ENCODE measurements at places on chromosomes 3 and 15. TPM values are rescaled to one million over a fixed set of nuclear protein-coding genes. Genes with fewer than 3 reads are reported as not detected.

- ATAC-seq: no peak
Observed at GRCh38 chr3:151604891-151605290, 128.8 kb upstream of the AADACL2 start.

DNA sequence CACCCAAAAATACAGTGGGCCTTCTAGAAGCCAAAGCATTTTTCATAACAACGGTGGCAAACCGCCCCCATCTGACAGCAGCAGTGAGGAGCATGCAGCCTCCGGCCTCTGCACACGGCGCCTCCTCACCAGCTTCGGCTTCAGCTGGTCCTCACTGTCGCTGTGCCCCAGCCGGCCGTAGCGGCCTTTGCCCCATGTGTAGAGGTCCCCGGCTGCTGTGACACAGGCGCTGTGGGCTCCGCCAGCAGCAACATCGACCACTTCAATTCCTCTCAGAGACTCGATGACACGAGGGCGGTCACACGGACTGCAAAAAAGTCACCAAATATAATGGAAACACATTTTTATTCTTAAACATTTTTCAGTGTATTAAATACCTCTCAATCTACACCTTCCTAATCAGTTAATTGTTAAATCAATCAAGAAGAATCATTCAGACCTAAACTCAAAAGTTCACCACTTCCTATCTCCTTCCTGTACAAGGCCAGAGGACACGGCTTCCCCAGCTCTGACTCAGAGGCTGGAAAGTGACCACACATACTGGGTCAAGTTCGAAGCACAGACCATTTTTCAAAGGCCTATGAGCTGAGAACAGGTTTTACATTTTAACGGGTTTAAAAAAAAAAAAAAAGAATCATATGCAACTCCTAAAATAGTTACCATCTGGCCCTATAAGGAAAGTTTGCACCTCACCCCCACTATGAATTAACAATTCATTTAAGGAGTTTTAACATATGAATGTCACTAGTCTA is 33.6 kb upstream of the OCA2 start:
- no peak for ATAC-seq

GRCh38 chr15:41927536-41927935 is 33.7 kb upstream of the SPTBN5 start:
- no peak for ATAC-seq

DNA sequence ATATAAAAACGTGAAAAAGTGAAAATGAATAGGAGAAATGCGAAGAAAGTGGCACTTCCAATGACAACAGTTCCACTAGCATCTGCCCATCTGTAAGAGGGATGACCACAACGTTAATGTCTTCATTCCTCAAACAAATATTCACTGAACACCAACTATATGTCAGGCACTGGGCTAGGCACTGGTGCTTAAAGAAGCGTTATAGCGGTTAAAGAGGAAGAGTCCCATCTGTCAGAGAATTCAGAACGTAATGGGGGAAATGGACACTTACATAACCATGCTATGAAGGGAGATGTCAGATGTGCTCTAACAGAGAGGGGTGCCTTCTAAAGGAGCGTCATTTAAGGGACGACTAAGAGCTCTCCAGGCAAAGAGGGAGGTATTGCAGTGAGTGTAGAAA is 8.2 kb downstream of the RUBCN start:
- no peak for ATAC-seq

DNA sequence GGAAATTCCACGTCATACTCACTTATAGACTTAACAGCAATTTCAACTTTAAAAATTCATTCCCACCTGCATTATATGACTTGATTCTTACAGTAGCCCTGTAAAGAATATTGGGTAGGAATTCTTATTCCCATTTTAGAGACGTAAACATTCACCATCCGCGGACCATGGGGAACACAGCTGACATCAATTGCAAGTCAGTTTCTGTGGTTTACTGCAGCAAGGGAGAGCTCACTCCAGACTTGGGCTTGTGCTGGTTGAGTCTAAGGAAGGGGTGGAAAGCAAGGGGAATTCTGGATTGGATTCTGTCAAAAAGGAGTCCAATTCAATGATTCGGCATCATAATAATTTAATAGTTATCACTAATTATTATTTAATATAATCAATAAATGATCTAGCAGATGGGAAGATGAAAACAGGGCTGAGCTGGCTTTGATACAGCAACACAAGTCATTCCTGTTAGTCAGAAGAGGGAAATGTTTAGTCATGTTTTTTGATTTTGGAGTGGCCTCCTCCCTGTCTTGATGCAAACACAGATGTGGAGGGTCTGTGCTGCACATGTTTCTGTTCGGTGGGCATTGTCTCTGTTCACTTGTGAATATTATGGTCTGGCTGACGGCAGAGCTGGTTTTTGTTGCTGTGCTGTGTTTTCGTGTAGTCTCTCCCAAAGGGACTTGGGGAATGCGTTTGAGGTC is 9.7 kb downstream of the LIPC start:
- peak; percentile 40 for ATAC-seq

SUCNR1 gene
- total RNA-seq: not detected

DNA sequence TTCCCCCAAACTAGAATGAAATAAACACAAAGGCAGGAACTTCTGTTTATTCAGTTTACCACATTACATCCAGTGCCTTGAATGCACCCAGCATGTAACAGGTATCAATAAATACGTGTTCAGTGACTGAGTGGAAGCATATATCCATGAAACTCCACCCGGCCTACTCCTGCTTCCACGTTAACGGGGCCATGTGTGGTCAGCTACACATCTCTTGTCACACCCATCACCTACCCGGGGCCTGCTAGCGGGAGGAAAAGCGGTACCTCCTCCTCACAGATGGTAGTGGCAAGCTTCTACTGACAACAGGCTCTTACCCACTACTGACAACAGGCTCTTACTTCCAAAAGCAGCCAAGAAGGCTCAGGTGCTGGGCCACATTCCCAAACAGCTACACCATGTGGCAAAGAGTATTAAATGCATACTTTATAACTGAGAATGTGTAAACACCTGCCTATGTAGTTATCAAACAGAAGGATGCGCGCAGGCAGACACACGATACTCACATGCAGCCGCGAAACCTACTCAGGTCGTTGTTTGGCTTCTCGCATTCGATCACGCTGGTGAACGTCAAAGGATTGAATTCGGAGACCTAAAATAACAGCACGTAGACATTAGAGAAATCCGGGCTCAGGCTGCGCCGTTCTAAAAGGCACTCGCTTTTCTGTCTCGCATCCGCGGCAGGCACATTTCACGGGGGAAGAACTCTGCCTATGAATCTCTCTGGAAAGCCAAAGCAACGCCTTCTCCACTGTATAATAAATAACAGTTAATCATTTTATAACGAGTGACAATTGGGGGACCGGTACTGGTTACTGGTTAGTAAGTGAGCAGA is 127.4 kb downstream of the ATP10A start:
- no peak for ATAC-seq

GRCh38 chr15:48833526-48834239 is 22.8 kb upstream of the CEP152 start:
- ATAC-seq: no peak

CASR gene
- 0.82 TPM for total RNA-seq

PRSS50 gene
- 0.11 TPM for total RNA-seq

GRCh38 chr3:58568572-58569286 is 8.5 kb downstream of the FAM107A start:
- peak; percentile 72 for ATAC-seq

C2CD4B gene
- total RNA-seq: 0.76 TPM

- no peak for ATAC-seq
Observed at GRCh38 chr3:153785901-153786300, 335.3 kb upstream of the ARHGEF26 start.

RBPMS2 gene
- total RNA-seq: not detected

DNA sequence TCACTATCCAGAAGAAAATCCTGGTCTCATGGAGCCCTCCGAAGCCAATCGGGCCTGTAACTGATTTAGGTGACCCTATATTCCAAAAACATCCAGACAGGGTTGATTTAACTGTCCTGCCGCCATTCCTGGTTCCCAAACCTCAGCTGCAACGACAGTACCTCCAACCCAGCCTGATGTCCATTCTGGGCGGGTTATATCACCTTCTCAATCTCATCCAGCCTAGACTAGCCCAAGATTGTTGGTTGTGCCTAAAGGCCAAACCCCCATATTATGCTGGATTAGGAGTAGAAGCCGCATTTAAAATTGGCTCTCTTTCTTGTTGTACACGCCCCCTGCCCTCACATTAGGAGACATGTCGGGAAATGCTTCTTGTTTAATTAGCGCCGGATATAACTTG is 36.7 kb downstream of the ZBTB11 start:
- ATAC-seq: no peak

DNA sequence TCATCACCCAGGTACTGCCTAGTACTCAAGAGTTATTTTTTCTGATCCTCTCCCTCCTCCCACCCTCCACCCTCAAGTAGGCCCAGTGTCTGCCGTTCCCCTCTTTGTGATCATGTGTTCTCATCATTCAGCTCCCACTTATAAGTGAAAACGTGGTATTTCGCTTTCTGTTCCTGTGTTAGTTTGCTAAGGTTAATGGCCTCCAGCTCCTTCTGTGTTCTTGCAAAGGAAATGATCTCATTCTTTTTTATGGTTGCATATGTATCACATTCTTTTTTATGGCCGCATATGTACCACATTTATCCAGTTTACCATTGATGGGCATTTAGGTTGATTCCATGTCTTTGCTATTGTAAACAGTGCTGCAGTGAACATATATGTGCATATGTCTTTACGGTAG is 8.2 kb upstream of the GANC start:
- ATAC-seq: no peak

- no peak for ATAC-seq
Observed at GRCh38 chr3:144524531-144524930, 552.9 kb downstream of the DIPK2A start.

TMCO5A gene
- not detected for total RNA-seq

ZDHHC19 gene
- not detected for total RNA-seq

GRCh38 chr15:58475573-58476524 is 44.1 kb downstream of the LIPC start:
- no peak for ATAC-seq

- no peak for ATAC-seq
Observed at GRCh38 chr15:70833861-70834765, 19.8 kb downstream of the LARP6 start.

DNA sequence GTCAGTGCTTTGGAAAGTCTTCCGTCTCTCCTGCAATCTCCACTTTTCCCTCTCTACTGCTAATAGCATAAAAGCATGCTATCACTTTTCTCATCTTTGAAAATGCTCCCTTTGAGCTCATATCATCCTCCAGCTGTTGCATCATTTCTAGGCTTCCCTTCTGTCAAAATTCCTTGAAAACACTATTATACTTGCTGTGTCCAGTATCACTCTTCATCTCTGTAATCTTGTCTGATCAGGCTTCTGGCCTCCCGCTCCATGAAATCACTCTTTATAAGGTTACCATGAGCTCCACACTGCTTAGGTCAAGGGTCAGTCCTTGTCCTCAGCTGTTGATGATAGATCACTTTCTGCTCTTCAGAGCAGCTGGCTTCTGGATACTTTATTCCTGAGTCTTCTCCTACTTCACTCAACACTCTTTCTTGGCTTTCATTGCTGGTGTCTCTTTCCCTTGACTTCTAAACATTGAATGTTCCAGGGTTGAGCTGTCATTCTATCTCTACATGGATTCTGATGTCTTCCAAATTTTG is 50.9 kb upstream of the SPTSSB start:
- ATAC-seq: no peak

- ATAC-seq: no peak
Observed at GRCh38 chr3:76576201-76576600, 463.7 kb upstream of the ROBO2 start.

GRCh38 chr3:43970351-43970750 is 271.3 kb upstream of the TOPAZ1 start:
- no peak for ATAC-seq

CDHR4 gene
- total RNA-seq: 0.40 TPM

TEX9 gene
- total RNA-seq: 1.0 TPM

ALS2CL gene
- 5.2 TPM for total RNA-seq

DNA sequence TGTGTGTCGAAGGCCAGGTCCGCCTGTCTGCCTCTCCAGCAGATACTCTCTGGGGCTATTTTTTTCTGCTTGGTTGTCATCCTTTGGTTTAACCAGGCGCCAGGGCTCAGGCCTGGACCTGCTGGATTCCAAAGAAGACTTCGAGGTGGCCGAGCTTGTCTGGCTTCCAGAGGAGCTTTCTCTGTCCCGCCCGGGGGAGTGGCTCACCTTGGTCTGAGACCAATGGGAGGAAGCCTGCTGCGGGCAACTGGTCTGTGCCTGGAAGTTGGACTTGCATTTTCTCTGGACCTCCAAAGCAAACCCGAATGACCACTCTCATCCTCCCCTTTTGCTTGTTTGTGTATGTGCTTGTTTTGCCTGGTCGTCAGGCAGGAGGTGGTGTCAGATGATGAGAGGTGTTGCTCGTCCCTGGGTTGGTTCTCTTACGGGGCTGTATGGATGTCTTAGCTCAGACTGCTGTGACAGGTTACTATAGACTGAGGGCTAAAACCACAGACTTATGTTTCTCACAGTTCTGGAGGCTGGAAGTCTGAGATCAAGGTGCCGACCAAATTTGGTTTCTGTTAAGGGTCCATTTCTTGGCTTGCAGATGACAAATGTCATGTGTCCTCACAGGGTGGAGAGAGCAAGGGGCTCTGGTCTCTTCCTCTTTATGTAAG is 19.3 kb downstream of the IGF1R start:
- ATAC-seq: no peak

DNA sequence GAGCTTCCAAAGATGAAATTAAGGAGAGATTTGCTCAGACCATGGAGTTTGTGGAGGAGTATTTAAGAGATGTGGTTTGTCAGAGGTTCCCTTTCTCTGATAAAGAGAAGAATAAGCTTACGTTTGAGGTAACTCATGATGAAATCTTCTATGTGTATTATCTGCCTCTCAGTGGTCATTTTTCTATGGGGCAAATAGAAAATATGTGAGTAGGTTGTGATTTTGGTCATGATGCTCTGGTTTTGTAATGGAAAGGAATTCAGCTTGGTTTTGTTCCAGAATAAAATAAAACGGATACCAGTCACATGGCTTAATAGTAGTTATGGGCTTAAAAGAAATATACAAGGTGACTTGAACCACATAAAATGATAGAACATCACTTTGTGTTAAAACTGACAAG is 181.1 kb downstream of the ITPR1 start:
- ATAC-seq: no peak

DNA sequence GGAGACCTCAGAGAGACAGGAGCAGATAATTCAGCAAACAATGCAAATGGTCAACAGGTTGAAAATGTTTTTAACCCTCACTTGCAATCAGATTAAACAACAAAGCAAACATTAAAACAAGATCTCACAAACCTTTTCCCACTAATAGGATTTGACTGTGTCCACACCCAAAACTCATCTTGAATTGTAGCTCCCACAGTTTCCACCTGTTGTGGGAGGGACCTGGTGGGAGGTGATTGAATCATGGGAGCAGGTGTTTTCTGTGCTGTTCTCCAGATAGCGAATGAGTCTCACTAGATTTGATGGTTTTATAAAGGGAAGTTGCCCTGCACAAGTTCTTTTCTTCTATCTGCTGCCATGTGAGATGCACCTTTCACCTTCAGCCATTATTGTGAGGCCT is 1.3 kb upstream of the LYSMD4 start:
- no peak for ATAC-seq

Data from activated T-helper 17 cell treated with anti-CD3 and anti-CD28 coated beads, Interleukin-2, amount 50 U/mL, for 72 hours (primary cell).